ENCODE measurements at places on chromosomes 16 and 17. TPM values are rescaled to one million over a fixed set of nuclear protein-coding genes. Genes with fewer than 3 reads are reported as not detected.

APOBR gene
- total RNA-seq, result 20.4 TPM

SCO1 gene
- total RNA-seq, result 28.3 TPM

- no peak for DNase-seq
Observed at GRCh38 chr16:82044585-82044911, 9.5 kb downstream of the HSD17B2 start.

DNA sequence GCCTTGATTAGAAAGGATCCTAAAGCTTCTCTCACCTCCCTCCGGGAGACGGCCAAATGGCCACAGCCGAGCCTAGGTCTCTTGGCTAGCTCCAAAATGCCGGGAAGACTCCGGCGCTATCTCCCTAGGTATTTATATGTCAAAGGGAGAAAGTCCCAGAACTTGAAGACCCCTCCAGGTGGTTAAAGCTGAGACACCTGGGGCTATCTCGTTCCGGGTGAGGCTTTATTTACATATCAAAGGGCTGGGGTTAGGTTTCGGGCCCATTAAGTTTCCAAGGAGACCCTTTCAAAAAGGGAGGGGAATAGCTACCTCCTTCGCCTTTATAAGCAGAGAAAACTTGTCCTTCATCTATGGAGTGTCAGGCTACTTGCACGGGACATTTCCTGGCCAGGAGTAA lies 70.9 kb upstream of the KIFC3 start:
- no peak for DNase-seq

- DNase-seq, result no peak
Observed at GRCh38 chr17:55210292-55210691, 54.5 kb upstream of the HLF start.

DNA sequence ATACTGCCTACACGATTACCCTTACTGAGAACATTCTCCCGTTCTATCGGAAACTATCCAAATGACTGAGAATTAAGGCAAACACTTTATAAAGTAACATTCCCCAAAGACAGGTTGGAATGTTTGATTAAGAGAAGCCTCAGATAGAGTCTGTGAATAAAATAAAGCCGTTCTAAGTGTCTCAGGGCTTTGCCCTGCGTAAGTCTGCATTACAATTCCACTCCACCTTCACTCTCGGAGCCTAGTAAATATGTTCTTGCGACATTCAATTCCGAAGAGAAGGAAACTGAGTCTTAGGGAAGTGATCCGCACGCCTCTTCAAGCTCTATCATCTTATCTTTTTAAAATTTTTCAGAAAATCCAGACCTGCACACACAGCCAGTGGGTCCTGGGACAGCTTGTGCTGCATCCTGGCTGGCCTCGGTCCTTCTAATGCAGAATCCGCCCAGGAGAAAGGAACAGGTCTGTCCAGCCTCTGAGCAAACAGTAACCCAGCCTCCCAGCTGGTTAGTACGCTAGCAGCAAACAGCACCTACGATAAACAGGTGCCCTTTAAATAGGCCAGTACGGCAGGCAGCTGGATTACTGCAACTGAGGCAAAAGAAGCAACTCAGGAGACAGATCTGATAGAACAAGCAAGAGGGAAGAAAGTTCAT lies 254.1 kb upstream of the IRX3 start:
- DNase-seq, result no peak

DNA sequence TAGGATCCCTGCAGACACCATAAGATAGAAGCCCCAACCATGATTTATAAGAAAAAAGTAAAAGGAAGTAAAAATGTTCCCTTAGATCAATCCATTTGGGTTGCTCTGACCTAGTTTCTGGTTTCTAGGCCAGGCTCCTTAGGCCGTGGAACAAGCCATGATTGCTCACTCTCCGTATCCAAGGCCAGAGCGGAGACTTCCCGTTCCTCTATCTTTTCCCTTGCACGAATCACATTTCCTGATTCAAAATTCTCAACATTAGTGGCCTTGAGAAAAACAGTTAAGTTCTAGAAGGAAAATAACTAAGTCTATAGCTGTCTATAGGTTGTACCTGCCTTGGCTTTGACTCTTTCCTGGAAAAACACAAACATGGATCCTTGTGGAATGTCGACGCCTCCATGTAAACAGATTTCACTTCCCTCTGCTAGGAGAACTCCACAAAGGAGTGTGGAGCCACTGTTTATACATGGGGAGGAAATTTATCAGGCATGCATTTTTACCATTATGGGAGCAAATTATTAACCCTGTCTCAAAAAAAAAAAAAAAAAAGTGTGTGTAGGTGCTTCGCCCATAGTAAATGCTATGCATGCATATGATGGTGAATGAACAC lies 149.6 kb downstream of the ZFHX3 start:
- no peak for DNase-seq

DNA sequence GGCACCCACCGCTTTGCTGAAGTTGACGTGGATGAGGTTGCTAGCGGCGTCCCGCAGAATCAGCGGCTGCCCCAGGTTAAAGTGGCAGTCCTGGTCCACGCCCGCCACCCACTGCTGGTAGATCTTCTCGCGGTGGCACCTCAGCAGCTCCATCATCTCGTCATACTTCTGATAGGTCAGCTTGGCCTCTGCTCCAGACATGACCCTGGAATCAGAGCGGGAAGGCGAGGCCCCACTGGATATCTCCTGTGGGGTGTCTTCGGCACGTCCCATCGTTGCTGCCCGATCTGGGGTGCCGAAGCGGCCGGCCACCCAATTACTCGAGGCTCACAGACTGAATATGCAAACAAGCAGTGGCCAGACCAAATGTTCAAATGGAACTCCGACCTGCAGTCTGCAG lies 16.5 kb downstream of the DNAH17 start:
- no peak for DNase-seq
